ENCODE measurements at places on chromosomes 12 and 14. TPM values are rescaled to one million over a fixed set of nuclear protein-coding genes. Genes with fewer than 3 reads are reported as not detected.

The ACSM4 gene
- total RNA-seq, result not detected

The OVCH1 gene
- 0.52 TPM for total RNA-seq

The CLEC9A gene
- not detected for total RNA-seq

The FOXM1 gene
- total RNA-seq, result 17.4 TPM

The LRRC43 gene
- total RNA-seq, result 1.0 TPM

The EML5 gene
- 0.19 TPM for total RNA-seq

The NID2 gene
- total RNA-seq, result 58.5 TPM

All from osteocyte (in vitro differentiated cells).